ENCODE measurements at places on chromosomes 5 and 9. TPM values are rescaled to one million over a fixed set of nuclear protein-coding genes. Genes with fewer than 3 reads are reported as not detected.

The COL23A1 gene
- total RNA-seq: 1.1 TPM

The PRLR gene
- total RNA-seq: 0.09 TPM

The PTCD2 gene
- 9.8 TPM for total RNA-seq

The PLAC8L1 gene
- total RNA-seq: not detected

The MEF2C gene
- total RNA-seq: 122 TPM

The FCN2 gene
- 0.65 TPM for total RNA-seq

The TEK gene
- 36.3 TPM for total RNA-seq

The WWC1 gene
- total RNA-seq: 1.2 TPM

The CD72 gene
- 160 TPM for total RNA-seq

The LCN9 gene
- total RNA-seq: not detected

The C5orf34 gene
- 2.7 TPM for total RNA-seq

The MOB3B gene
- total RNA-seq: 14.0 TPM

The NR5A1 gene
- total RNA-seq: 378 TPM

The TNIP1 gene
- total RNA-seq: 218 TPM

The ARL14EPL gene
- total RNA-seq: 2.9 TPM

The NUTM2G gene
- total RNA-seq: not detected

The AIF1L gene
- 215 TPM for total RNA-seq

The CER1 gene
- not detected for total RNA-seq

The PCDHGC5 gene
- 2.0 TPM for total RNA-seq

The KIAA0825 gene
- total RNA-seq: 13.5 TPM

The UGCG gene
- total RNA-seq: 178 TPM

The ANXA2R gene
- total RNA-seq: 10.0 TPM

The GPR151 gene
- total RNA-seq: not detected

The ORM2 gene
- 0.93 TPM for total RNA-seq

The OLFM1 gene
- 47.1 TPM for total RNA-seq

The EXD3 gene
- 52.8 TPM for total RNA-seq

The OR2Y1 gene
- total RNA-seq: not detected

The ZNF608 gene
- 14.4 TPM for total RNA-seq

The LRRTM2 gene
- total RNA-seq: 1.3 TPM

The RNF183 gene
- not detected for total RNA-seq

The HTR4 gene
- total RNA-seq: 0.70 TPM

The LMBRD2 gene
- total RNA-seq: 13.3 TPM

The ANKRD20A1 gene
- 11.3 TPM for total RNA-seq

The DPH7 gene
- 47.3 TPM for total RNA-seq

The EGFL7 gene
- 246 TPM for total RNA-seq

The ANKS6 gene
- 7.0 TPM for total RNA-seq

The LRRC14B gene
- not detected for total RNA-seq

The SPINK9 gene
- not detected for total RNA-seq

The ANKDD1B gene
- 0.43 TPM for total RNA-seq

The ATP10B gene
- not detected for total RNA-seq

The ZBED3 gene
- 9.3 TPM for total RNA-seq

The BDP1 gene
- total RNA-seq: 48.1 TPM

The ST8SIA4 gene
- 48.2 TPM for total RNA-seq

The RLN2 gene
- 0.43 TPM for total RNA-seq

The LRRC70 gene
- total RNA-seq: 14.7 TPM

The SHB gene
- 6.6 TPM for total RNA-seq

The SLC6A19 gene
- total RNA-seq: not detected
